ENCODE measurements at places on chromosomes 1 and 21. TPM values are rescaled to one million over a fixed set of nuclear protein-coding genes. Genes with fewer than 3 reads are reported as not detected.

DNA sequence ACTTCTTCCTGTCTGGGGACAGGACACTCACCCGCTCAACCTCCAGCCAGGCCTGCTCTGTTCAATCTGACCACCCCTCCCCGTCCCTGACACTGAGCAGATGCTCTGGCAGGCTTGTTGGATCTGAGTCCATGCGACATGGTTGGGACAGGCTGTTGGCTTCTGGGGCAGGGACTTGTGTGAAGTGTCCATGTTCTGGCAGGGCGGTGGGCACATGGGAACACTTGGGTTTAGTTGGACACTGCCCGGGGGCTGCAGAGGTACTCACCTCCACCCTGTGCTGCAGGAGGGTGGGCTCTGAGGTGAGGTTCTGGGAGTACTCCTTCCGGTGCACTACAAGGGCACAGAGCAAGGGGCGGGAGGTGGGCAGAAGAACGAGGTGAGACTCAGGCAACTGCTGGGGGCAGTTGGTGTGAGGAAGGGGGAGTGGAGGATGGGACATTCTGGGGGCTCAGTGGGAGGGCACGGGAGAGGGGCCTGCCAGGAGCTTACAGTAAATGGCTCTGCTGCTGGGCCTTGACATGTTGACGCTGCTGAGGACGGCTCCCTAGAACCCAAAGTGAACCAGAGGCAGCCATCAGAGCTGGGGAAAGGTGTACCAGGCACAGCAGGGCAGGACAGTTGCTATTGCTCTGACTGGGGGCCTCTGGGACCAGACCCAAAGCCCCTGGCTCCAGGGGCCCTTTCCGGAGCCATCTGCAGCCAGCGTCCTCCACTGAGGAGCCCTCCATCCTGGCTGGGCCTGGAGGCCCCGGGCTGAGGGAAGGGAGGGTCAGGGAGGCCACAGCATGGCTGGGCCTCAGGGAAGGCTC, 2.3 kb downstream of the EPS8L3 start:
- DNase-seq, result no peak

HENMT1 gene
- total RNA-seq, result 3.7 TPM

- DNase-seq, result no peak
Measured at GRCh38 chr1:31961536-31961935, 23.4 kb upstream of the PTP4A2 start.

GRCh38 chr1:207817166-207817565, 65.3 kb downstream of the CD46 start:
- DNase-seq, result no peak
